ENCODE measurements at places on chromosomes 12 and 14.

DNA sequence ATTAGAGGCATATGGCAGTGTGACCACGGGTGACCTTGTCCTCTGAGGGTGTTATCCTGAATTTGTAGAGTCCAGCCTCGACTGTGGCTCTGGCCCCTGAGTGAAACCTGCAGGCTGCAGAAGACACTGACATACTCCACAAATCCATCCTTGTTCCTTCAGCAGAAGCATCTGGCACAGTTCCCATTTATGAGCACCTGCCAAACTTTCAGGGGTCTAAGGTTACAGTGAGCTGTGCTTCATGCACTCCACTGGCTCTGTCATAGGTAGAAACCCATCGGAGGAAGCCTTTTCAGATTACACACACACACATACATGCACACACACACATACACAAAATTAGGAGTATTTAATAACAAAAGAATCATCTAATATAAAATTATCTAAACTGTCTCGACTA lies 13.6 kb upstream of the NUAK1 start:
- peak; percentile 39 for DNase-seq

- DNase-seq: peak; percentile 29
Observed at GRCh38 chr12:83462419-83462818, 775.7 kb downstream of the TMTC2 start.

- no peak for DNase-seq
Observed at GRCh38 chr14:35789651-35790050, 19.4 kb downstream of the RALGAPA1 start.

- DNase-seq: peak; percentile 42
Observed at GRCh38 chr12:49961111-49961922, at the start of gene AQP5. TSS of gene AQP5 (plus strand) at chr12:49961872. CDS start at chr12:49962018, 146 bp downstream.

- DNase-seq: peak; percentile 98
Observed at GRCh38 chr14:58100735-58101368, 51.2 kb downstream of the ARMH4 start.

DNA sequence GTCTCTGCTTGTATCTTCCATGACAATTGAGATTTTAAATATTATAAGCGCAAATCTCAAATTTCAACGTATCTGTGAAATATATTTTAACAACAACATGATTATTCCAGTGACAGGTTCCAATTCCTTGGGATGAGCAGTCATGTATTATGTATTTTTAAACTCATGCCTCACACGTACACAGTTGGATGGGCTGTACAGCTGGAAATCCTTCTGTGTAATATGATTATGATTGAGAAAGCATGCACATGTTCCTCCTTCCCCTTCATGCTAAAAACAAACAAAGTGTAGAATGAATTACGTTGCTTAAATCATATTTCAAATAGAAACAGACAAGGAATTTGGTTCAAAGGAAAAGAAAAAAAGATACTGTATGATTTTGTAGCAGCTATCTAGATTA lies 428.3 kb downstream of the TMTC2 start:
- no peak for DNase-seq

DNA sequence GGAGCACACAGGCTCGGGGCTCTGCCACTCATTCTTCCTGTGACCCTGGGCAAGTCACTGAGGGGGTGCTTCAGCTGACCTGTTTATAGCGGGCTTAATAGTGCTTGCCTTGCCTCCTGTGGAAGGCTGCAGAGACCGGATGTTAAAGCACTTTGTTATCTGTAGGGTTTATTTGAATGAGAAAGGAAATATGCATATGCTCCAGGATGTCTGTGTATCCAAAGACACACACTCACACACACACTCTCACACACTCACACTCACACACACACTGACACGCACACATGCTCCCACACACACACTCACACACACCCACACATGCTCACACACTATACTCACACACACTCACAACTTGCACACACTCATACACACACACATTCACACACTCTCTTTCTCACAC lies 56.1 kb upstream of the DDX11 start:
- DNase-seq: no peak

DNA sequence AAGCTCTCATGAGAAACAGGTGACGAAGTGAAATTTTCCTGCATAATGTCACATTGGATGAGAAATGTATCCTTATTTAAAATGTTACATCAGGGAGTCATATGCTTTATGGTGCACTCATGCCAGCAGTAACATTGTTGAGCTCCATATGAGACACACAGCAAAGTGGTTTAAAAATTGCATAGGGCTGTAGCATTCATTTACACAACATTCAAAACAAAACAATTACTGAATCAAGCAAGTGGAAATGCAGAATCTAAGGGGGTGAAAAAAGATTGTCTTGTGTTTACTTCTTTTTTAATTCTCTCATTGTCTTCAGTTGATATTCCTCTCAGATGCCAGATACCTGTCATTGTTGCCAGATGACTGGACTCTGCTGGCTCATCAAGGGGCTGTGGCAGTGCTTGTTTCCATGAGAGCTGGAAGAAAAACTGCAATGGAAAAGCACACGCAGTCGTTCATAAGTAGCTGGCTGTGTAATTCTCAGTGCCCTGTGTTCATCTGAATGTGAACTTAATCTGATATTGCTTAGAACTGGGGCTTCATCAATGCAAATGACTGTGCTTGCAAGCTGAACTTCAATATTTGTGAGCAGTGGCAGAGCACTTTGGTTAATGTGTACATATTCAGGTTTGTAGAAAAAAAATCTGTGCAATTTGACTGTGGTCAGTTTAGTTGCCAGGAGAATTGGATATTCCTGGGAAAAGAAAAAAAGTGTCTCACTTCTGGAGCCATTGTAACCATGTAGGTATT lies 305.6 kb downstream of the RAD51B start:
- DNase-seq: no peak

DNA sequence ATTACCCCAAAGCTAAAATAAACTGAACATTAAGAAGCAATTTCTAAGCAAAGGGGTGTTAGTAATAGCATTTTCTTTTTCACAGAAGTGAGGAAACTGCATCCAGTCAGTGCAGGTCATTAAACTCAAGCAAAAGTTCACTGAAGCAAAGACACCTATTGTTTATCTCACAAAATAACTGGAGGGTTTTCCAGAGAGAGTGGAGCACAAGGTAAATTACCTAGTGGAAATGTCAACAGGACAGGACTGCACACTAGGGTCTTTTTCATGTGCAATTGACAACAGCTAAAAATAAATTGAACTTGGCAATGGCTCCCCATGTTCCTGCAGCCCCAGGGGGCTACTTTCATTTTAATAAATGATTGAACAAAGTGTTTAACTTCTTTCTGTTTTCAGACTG lies 742.0 kb downstream of the GALC start:
- DNase-seq: no peak

GRCh38 chr12:123029550-123029949 lies 49.1 kb downstream of the ARL6IP4 start:
- DNase-seq: no peak

- peak; percentile 85 for DNase-seq
Observed at GRCh38 chr14:68862954-68863594, 70.2 kb upstream of the ZFP36L1 start.

- DNase-seq: peak; percentile 78
Observed at GRCh38 chr12:131827961-131828534, at the start of gene MMP17. TSS of gene MMP17 (plus strand) at chr12:131828393. CDS start at chr12:131828495, 102 bp downstream.

- no peak for DNase-seq
Observed at GRCh38 chr14:100072783-100073346, 7.6 kb downstream of the EVL start.

- DNase-seq: no peak
Observed at GRCh38 chr14:67536087-67536486, 3.0 kb downstream of the PLEKHH1 start.

GRCh38 chr12:9761419-9761781 lies 699 bp upstream of the CD69 start:
- no peak for DNase-seq

DNA sequence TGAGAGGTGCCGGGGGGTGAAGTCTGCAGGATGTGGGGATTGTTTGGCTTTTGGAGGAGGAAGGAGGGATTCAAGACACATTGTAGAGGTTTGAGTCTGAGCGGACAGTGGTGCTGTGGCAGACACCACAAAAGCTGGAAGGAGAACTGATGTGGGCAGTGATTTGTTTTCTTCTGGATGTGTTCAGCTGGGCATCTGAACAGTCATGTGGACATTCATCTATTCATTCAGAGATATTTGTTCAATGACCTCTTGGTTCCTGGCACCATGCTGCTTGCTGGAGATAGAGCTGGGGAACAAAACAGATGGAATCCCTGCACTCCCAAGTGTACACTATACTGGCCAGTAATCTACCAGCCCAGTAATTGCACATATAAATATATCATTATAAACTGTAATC lies 64.0 kb downstream of the PTPN11 start:
- no peak for DNase-seq

DNA sequence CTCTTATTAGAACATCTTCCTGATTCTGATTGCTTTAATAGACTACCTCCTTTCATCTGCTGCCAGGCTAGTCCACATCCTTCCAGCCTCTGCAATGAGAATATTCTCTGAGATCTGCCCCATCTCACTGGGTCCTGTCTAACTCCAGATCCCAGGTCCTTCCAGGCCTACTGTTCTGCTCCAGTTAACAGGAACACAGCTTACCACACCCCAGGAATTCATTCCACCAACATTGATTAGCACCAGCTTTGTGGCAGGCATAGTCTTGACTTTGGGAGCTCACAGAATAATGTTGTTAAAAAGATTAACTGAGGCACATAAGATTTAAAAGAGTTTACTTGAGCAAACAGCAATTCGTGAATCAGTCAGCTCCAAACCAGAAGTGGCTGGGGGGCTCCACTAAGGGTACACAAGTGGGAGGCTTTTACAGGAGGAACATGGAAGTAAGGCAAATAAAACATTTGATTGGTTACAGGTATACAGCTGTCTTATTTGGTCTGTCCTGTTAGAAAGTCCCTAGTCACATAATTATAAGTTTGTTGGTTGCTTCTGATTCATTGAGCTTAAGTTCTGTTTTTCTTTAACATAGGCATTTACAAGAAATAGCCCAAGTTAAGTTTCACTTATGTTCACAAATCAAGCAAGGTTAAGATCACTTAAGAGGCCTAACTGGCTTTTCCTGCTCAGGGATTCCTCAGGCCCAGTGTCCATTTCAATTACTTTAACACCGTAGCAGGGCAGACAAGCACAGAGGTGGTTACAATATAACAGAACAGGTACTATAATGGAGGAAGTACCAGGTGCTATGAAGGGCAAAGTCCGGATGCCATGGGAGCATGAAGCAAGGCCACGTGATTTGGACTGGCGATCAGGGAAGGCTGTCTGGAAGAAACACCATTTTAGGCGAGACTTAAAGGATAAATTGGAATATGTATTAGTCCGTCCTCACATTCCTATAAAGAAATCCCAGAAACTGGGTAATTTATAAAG lies 12.2 kb upstream of the MYH7 start:
- DNase-seq: peak; percentile 84

- no peak for DNase-seq
Observed at GRCh38 chr12:122819209-122819785, 16.0 kb upstream of the HIP1R start.

GRCh38 chr14:28635387-28635786 lies 131.2 kb upstream of the FOXG1 start:
- peak; percentile 51 for DNase-seq

GRCh38 chr12:49330631-49331379 lies 6.2 kb downstream of the C1QL4 start:
- no peak for DNase-seq

DNA sequence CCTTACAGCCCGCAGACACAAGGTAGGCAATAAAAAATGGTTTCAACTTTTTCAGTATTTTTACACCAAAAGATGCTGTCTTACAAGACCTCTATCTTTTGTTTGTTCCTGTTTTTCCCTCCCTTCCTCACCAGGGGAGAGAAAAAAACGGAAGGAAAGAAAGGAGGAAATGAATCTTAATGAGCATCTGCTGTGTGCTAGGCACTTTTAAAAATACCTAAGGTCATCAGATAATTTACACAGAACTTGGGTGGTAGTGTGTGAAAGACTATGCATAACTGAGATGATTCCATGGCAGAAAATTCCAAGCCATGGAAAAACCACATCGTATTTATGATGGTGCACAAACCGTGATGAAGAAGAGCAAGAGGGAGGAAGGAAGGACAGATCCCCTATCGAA lies 121.2 kb downstream of the DIP2B start:
- DNase-seq: no peak

DNA sequence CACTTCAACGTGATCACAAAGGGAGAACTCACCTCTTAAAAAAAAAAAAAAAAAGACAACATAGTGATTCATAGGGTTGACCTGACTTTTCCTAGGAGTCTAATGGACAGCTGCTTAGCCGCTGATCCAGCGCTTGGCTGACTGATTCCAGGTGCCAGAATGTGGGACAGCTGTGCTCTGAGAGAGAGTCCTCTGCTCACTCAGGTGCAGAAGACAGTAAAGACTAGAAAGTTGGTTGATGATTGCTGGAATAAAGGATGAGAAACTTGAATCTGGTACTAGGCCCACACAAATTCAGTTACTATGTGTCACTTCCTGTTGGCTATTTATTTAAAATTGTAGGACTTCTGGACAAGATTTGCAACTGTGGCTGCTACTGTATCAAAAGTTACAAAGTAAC lies 229.4 kb downstream of the CHST11 start:
- peak; percentile 65 for DNase-seq

- DNase-seq: peak; percentile 64
Observed at GRCh38 chr12:84329938-84330337, 582.7 kb downstream of the SLC6A15 start.

- DNase-seq: peak; percentile 91
Observed at GRCh38 chr14:92546347-92547053, 32.9 kb downstream of the RIN3 start.

DNA sequence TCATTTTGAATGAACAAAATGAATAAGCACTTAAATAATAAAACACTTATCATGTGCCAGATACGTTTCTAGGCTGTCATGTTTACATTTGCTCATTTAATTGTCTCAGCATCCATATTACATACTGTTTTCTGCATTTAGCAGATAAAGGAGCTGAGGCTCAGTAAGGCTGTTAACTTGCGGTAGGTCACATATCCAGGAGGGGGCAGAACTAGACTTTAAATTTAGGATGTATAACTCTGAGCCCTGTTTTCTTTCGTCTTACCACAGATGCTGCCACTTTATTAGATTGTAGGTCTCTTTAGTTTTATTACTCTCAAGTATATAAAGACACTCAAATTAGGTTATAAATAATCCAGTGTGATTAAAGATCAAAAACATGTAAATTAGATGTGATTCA lies 17.7 kb downstream of the IRAK4 start:
- peak; percentile 74 for DNase-seq

- DNase-seq: peak; percentile 29
Observed at GRCh38 chr12:90484094-90484493, 470.9 kb downstream of the CCER1 start.

- DNase-seq: peak; percentile 56
Observed at GRCh38 chr12:120546050-120546386, 11.9 kb downstream of the RNF10 start.

DNA sequence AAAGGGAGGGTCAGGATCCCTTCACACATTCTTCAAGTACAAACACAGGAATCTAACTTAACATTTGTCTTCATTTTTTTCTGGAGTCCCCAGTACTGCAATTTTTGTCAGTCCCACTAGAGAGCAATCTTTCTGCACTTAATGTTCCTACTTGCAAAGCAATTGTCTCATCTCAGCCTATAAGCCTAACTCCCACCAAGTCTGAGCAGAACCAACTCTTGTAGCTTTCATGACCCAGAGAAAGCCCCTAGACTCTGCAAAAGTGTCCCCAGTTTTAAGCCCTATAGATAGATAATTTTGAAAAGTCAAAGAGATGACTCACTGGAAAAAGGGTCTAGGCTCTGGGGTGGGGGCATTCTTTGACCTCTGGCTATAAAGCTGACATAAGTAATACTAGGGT lies 1.8 kb upstream of the ZBTB39 start:
- peak; percentile 89 for DNase-seq
